ENCODE measurements at places on chromosomes 6 and 20.

DNA sequence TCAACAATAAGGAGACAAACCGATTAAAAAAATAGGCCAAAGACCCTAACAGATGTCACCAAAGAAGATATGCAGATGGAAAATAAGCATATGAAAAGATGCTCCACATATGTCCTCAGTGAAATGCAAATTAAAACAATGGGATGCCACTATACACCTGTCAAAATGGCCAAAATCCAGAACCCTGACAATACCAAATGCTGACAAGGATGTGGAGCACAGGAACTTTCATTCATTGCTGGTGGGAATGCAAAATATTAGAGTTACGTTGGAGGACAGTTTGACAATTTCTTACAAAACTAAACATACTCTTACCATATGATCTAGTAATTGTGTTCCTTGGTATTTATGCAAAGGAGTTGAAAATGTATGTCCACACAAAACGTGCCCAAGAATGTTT is 1.8 kb upstream of the ZNF184 start:
- no peak for DNase-seq

GRCh38 chr6:165025040-165025439 is 284.4 kb downstream of the C6orf118 start:
- no peak for DNase-seq

GRCh38 chr6:43172104-43173007 is 1.3 kb downstream of the SRF start:
- peak; percentile 34 for DNase-seq

GRCh38 chr6:21001736-21002135 is 467.5 kb downstream of the CDKAL1 start:
- DNase-seq = no peak

- peak; percentile 3 for DNase-seq
These were observed 27.4 kb upstream of the IGF2R start for GRCh38 chr6:159941286-159942113.

DNA sequence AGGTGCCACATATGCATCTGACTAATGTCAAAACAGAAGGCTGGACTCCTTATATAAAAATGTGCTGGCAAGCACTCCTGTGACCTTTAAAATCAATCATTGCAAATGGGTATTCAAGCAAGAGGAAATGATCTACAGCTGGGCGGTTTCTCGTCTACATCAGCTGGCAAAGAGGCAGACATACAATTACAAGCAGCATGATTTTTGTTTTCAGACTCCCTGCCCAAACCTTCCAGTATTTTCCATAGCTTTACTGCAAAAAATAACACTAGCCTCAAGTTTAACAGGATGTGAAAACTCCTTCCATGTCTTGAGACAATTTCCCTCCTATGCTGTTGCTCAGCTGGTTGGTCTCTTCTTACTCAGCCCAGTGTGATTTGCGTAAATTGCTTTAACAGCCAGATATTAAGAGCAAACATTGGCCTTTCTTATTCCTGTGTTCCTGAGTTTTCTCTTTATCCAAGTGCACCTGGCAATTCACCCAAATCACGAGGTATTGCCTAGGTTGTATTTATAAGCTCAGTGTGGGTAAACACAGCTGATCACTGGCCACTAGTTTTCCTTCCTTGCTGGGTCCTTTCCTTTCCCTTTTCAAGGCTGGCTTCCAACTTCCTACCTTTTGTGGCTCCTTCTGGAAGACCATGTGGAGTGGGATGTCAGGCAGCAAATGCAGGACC is 130.4 kb downstream of the MOXD1 start:
- DNase-seq = no peak

DNA sequence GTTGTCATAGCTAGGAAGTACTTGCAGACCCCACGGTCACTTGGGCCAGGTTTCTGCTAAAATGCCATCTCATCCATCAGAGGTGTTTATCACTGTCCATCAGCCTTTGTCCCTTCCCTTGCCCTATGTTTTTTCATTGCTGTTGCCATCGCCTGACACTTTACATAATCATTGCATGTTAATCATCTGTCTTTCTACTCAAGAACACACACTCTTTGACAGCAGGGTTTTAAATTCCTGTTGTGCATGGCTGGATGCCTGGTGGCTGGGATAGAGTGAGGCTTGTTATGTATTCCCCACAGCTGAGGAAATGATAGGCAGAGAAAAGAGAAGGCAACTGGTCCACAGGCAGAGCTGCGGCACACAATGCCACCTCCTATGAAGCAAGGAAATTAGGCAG is 11.7 kb upstream of the C6orf118 start:
- no peak for DNase-seq

DNA sequence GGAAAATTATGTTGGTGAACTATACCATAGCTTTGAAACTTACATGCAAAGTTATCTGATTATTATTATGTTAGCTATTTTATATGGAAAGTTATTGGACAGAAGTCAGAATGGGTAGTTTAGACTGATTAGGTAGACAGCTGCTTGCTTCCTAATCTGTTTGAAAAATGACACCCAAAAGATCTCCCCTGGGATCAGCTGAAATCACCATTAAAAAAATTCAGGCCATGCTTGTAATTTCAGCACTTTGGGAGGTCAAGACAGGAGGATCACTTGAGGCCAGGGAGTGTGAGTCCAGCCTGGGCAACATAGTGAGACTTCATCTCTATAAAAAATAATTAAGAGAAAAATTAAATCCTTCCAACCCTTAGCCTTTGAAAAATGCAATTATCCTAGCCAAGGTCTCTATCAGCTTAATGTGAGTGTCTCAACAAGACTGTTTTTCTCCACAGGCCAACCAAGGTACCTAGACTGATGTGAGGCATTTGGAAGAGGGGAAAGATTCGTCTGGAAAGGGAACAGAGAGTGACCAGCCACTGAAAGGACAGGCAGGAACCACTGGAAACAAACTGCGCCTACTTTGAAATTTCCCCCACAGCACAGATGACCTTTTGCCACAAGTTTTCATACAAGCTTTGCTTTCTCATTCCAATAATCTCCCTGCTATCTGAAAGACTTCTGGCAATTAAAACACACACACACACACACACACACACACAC is 232.3 kb downstream of the GMPR start:
- DNase-seq = no peak

GRCh38 chr20:36206068-36206467 is 30.2 kb upstream of the AAR2 start:
- no peak for DNase-seq

DNA sequence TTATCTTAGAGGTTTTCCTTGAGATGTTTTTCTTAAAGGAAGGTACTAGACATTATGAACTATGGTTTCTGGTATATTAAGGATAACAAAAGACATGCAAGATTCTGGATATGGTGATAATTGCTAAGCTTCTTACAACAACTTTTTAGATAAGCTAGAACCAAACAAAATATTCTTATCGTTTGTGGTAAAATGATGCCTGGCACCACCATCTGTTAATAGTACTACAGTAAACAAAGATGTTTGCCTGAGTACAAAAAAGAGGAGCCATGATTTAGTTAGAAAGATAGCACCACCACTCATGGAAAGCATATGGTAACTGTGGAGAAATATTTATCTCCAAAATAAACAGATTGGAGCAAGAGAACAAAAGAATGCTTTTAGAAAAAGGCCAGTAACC is 747.3 kb downstream of the COL12A1 start:
- no peak for DNase-seq

GRCh38 chr20:8018958-8019245 is 659 bp downstream of the TMX4 start:
- DNase-seq = peak; percentile 83

- DNase-seq = no peak
These were observed 609 bp downstream of the L3MBTL1 start for GRCh38 chr20:43508106-43508505.

- DNase-seq = no peak
These were observed 3.2 kb upstream of the RIPOR3 start for GRCh38 chr20:50694379-50695134.

DNA sequence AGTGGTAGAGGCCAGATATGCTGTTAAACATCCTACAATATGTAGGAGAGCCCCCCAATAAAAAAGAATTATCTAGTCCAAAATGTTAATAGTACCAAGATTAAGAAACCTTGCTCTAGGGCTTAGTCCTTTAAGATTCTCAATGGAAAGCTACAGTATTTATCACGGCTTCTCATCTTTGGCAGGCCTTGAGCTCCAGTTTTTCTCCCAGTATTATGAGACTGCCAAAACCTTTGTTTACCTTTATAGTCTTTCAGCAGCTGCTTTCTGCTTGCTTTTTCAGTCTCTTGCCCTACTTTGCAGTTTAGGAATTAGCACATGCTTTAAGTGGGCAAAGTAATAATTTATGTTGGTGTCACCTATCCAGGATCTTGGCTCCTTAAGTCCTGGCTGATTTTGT is 59.7 kb downstream of the NHLRC1 start:
- DNase-seq = no peak

DNA sequence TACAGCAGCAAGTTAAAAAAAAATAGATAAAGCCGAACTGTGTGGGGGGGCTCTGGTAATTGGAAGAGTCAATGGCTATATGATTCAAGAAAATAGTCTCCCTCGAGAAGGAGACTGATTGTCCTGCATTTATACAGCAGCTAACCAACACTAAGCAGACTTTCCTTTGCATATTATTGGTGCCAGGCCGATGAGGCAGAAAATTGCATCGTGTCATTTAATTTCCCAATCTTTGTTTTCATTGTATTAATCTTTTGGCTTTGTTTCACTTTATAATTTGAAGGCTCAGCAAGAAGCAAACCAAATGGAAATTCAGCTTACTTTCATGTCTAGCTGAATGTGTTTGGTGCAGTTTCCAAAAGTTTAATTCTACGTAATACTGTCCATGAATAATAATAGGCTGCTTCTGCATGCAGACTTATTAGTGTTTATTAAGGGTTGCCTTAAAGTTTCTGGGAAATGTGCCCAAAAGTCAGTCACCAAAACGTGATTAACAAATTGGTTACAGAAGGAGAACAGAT is 258.5 kb downstream of the HACE1 start:
- no peak for DNase-seq

- DNase-seq = no peak
These were observed 1.9 kb downstream of the CHD6 start for GRCh38 chr20:41616228-41616627.

DNA sequence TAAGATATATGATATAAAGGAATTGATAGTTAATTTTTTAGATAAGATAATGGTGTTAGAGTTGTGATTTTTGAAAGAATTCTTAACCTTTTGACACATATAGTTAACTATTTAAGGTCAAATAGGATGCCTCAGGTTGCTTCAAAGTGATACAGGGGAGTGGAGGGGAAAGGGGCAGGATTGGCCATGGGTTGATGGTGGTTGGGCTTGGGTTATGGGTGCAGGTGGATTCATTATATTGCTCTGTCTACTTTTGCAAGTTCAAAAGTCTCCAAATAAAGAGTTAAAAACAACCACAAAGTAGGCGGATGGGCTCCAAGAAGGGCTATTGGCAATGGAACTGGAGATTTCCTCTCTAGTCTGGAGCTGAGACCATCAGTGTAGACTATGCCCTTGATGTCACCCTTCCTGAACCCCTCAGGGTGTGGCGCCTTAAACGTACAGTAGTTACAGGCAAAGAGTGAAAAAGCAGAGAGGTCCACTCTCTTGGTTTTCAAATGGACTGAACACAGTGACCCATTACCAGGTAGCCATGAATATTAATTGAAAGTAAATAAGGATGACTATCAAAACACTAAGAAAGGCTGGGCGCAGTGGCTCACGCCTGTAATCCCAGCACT is 81.2 kb downstream of the PTPN1 start:
- no peak for DNase-seq

- DNase-seq = no peak
These were observed 100.9 kb downstream of the TMEM200A start for GRCh38 chr6:130466748-130467061.

DNA sequence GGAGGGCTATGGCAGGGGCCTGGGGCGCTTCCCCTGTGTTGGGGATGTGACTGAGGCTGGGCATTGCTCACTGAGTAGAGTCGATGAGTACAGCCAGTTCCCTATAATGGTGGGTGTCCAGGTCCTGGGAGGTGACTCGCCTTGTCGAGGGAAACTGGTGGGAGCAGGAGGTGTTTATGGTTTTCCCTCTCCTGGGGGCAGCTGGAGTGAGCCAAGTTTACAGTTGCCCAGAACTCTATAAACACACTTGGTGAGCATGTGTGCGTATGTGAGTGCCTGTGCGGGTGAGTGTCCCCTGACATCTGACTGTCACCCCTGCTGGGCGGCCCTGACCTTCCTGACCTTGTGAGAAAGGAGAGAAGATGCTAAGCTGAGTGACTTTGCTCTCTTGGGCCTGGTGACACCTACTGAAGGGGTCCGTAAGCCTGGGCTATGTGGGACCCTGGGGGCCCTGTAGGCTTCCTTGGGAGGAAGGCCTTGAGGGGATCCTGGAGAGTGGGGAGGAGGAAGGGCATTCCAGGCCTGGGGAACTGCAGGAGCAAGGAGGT is 65.9 kb downstream of the VEGFA start:
- no peak for DNase-seq

DNA sequence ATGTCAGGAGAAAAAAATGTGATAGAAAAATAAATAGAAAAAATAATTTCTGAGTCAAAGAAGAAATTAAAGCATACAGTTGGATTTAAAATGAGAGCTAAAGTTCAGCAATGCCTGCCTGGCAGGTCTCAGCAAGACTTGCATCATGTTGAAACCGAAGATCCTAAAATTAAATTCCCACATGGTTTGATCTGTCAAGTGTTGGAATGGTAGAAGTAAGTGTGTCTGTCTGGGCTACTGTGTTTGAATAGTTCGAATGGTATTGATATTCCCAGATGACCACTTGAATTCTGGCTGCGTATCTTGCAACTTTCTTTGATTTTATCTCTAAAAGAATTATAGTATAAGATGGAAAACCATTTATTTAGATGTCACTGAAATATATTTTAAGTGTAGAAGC is 1349.6 kb downstream of the EPHA7 start:
- no peak for DNase-seq

GRCh38 chr6:14634072-14634471 is 516.5 kb downstream of the CD83 start:
- DNase-seq = no peak

DNA sequence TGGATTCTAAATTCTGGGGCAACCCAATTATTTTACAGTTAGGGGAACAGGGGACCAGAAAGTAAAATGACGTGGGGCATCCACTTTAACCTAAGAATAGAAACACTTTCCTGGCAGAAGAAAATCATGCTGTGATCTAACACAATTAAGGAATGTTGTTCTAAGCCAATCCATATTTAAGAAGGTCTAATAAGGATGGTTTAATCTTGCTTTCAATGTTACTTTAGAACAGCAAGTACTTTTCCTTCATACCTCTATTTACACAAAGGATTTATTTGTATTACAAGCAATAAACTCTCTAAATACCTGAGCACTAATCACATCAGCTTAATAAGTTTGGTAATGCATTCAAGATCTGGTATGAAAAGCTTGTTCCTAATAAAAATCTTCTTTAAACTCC is 32.4 kb downstream of the SLC2A12 start:
- DNase-seq = no peak

Data from NCI-H345 (cell line).